Mesendoderm (in vitro differentiated cells): ENCODE measurements at places on chromosomes 16 and 17.
A peak's percentile ranks its signal among the peaks of the same experiment; 100 is the strongest.

DNA sequence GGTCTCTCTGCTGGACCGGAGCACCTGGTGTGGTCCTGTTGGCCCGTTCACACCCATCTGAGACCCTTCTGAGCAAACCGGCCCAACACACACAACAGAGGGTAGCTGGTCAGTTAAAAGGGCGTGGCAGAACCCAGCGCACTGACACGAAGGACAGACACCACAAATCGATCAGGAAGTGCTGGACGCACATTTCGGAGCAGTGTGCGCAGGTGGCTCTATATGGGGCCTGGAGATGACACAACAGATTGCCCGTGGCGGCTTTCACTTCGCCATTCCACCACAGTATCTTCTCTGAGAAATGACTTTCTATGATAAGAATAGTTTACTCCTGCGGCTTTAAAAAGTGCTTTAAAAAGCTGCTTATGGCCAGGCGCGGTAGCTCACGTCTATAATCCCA, 12.5 kb downstream of the CCDC57 start:
- H3K36me3 ChIP-seq, result no peaks in the 10 kb centered on the region
- H3K27me3 ChIP-seq, result no peaks in the 10 kb centered on the region
- DNase-seq, result no peak
- H3K4me3 ChIP-seq, result no peak overlapping the region

DNA sequence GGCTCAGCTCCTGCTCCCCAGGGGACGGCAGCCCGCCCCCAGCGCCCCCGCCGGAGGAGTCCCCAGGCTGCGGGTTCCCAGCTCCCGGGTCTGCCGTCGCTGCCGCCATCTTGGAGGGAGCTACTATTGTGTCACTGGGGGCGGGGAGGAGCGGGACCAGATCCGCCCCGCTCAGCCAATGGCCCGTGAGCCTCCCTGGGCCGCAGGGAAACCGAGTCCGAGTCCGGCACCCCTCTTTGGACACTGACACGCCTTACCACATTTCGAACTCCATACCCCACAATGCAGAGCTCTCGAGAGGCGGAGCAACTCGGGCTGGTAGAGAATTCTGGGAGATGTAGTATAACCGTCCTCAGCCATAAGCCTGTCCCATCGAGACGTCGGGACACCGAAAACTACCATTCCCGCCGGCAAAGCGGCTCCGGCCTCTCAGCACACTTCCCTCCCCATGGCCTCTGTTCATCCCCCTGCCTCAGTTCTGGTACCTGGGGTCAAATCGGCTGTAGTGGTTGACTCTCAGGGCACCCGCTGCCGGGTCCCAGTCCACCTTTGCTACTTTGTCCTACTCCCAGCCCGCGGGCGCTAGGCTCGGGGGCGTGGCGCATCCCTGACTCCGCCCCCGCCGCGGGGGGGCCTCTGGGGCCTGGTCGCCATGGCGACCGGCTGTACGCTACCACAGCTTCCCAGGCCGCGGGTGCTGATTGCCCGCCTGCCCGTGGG, at the start of the genes RANBP10 and TSNAXIP1:
Gene RANBP10 (minus strand): TSS at position 133 of the 720 bp plus-strand sequence. CDS start 24 bp downstream, at position 109.
Gene TSNAXIP1 (plus strand): TSS at position 462 of the 720 bp plus-strand sequence. CDS start 261 bp downstream, outside the sequence.
- no peaks in the 10 kb centered on the region for H3K27me3 ChIP-seq
- peak within 1 kb of the TSS; percentile 98 for H3K4me3 ChIP-seq
- H3K27ac ChIP-seq, result no peak within 1 kb of the TSS
- H3K4me1 ChIP-seq, result peaks cover 1% of the 10 kb centered on the region
- peak; percentile 100 for DNase-seq

DNA sequence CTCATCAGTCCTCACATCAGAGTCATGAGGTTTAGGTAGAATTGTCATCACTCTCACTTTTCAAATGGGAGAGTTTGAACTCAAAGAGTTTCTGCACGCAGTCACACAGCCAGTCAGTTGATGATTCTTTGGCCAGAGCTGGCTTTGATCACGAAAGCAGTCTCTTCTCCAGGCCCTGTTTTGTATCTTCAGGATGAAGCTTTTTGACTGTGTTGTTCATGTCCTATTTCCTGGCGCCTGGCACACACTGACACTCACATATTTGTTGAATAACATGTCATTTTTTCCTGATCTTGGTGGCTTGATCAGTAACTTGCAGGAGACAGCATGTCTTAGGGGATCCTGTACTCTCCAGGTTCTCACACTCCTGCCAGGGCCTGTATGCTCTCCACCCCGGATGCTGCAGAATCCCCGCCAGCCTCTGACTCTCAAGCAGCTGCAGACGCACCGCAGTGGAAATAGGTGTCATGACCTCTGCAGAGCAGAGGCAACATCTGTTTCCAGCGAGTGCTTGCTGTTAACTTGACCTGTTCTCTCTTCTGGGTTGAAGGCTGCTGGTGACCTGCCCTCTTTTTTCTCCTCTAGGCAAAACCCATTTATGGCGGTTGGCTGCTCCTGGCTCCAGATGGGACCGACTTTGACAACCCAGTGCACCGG, 33.0 kb downstream of the MPRIP start:
- H3K27me3 ChIP-seq, result no peaks in the 10 kb centered on the region
- H3K4me3 ChIP-seq, result no peak overlapping the region
- peaks cover 5% of the 10 kb centered on the region for H3K36me3 ChIP-seq
- no peak for DNase-seq
- peaks cover 2% of the 10 kb centered on the region for H3K4me1 ChIP-seq
- no peak overlapping the region for H3K27ac ChIP-seq

GRCh38 chr16:5042574-5043171, 8.9 kb upstream of the NAGPA start:
- H3K4me3 ChIP-seq, result no peak overlapping the region
- H3K27ac ChIP-seq, result no peak overlapping the region
- no peaks in the 10 kb centered on the region for H3K27me3 ChIP-seq
- no peaks in the 10 kb centered on the region for H3K4me1 ChIP-seq

- H3K4me1 ChIP-seq, result peaks cover under 1% of the 10 kb centered on the region
- no peaks in the 10 kb centered on the region for H3K36me3 ChIP-seq
- DNase-seq, result no peak
Observed at GRCh38 chr16:10168258-10168657, 14.0 kb downstream of the GRIN2A start.

DNA sequence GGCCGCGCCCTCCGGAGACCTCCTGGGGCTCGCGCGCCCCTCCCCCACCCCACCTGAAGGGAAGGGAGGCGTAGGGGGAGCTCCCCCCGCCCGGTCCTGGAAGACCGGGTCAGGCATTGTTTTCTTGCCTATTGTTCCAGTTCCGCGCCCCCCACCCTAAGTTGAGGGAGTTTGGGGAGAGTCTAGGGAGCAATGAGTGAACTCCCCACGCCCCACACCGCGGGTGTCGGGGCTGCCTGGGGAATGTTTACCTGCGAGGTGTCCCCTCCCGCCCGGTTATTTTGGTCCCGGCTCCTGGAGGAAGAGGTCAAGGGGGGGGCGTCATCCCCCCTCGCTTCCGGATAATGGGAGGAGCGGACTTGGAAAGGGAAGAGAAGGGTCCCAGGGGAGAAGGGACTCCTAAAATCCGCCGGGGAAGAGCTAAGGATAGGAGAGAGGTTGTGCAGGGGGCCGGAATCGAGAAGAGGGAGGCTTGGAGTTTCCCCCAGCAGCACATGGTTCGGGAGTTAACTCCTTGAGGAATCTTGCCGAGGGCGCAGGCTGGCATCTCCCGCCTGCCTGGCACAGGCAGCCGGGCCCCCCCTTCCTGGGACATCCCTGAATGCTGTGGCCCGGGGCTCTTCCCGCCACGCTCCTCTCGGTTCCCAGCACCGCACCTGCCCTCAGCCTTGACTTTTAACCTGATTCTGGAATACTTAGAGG, 881 bp downstream of the MLLT6 start:
- H3K36me3 ChIP-seq, result no peaks in the 10 kb centered on the region
- peak overlapping the region; percentile 38 for H3K27ac ChIP-seq
- H3K4me3 ChIP-seq, result peak overlapping the region; percentile 55
- H3K4me1 ChIP-seq, result peaks cover 9% of the 10 kb centered on the region
- peaks cover 10% of the 10 kb centered on the region for H3K27me3 ChIP-seq

DNA sequence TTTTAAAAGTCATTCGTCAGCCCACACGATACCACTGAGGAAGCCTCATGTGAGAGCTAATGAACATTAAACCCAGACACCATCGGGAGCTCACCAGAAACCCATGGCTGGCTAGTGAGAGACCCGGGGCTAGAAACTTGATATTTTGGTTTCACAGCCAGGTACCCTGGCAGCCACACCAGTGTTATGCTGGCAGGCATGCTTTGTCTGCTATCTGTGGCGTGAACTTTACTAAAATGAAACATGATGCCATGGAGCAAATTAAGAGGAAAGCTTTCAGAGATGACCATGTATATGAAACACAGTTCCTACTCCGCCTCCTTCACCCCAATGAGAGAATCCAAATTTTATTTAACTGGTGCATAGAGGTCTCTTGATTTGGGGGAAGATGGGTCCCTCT, 291.2 kb downstream of the IRX3 start:
- no peak overlapping the region for H3K4me3 ChIP-seq
- no peak for DNase-seq
- no peaks in the 10 kb centered on the region for H3K27me3 ChIP-seq
- no peaks in the 10 kb centered on the region for H3K36me3 ChIP-seq
- peaks cover 13% of the 10 kb centered on the region for H3K4me1 ChIP-seq
- H3K27ac ChIP-seq, result no peak overlapping the region

- H3K4me3 ChIP-seq, result no peak overlapping the region
- no peaks in the 10 kb centered on the region for H3K4me1 ChIP-seq
- H3K36me3 ChIP-seq, result no peaks in the 10 kb centered on the region
- no peaks in the 10 kb centered on the region for H3K27me3 ChIP-seq
- H3K27ac ChIP-seq, result no peak overlapping the region
Observed at GRCh38 chr17:65158041-65158440, 20.9 kb downstream of the RGS9 start.

DNA sequence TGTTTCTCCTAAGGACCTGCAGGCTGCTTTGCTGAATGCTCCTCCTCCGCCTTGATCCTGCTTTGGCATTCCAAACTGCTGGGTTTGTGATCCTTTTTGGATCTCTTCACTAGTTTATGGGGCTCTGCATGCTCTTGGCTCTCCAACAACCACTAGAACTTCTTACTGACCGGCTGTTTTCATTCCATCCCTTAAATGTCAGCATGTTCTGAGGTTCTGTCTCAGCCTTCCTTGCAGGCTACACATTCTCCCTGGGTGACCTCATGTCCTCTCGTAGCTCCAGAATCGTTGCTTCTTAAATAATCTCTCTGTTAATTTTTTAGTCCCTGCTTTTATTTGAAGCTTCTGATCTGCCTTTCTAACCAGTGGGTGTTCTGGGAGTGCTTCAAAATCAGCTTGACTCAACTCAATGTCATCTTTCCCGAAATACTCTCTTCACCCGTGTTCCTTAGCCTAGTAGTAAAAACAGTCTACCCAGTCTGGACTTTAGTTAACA, 119.0 kb upstream of the HS3ST2 start:
- H3K4me1 ChIP-seq, result no peaks in the 10 kb centered on the region
- H3K4me3 ChIP-seq, result no peak overlapping the region
- peak; percentile 53 for DNase-seq
- H3K27ac ChIP-seq, result no peak overlapping the region

GRCh38 chr17:62882878-62883277, 74.8 kb upstream of the MARCHF10 start:
- no peak overlapping the region for H3K27ac ChIP-seq
- no peak overlapping the region for H3K4me3 ChIP-seq
- DNase-seq, result no peak
- H3K4me1 ChIP-seq, result no peaks in the 10 kb centered on the region

- no peaks in the 10 kb centered on the region for H3K27me3 ChIP-seq
- no peak overlapping the region for H3K4me3 ChIP-seq
- H3K27ac ChIP-seq, result no peak overlapping the region
- H3K4me1 ChIP-seq, result no peaks in the 10 kb centered on the region
- no peaks in the 10 kb centered on the region for H3K36me3 ChIP-seq
Observed at GRCh38 chr16:53528797-53529196, 25.8 kb upstream of the AKTIP start.

DNA sequence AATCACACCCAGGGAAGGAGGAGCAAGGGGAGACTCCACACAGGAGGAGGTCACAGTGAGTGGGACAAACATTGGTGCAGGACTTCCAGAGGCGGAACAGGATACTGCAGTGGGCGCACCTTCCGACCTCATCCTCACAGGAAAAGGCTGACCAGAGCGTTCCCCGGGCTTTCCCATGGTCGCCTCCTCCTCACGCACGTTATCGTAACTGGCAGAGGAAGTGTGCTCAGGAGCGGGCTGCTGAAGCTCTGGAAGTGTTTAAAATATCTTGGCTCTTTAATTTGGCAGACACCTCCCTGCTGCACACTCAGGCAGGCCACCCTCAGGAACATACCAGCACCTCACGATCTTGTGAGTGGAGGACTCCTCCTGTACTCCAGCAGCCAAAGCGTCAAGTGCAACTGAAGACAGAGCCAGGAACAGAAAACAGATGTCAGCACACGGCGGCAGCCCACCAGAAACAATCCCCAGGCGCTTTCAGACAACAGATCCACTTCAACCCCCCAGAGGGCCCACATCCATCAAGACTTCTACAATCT, 17.5 kb downstream of the FANCA start:
- H3K4me3 ChIP-seq, result no peak overlapping the region
- H3K27me3 ChIP-seq, result no peaks in the 10 kb centered on the region
- no peak for DNase-seq
- H3K4me1 ChIP-seq, result no peaks in the 10 kb centered on the region
- peaks cover 21% of the 10 kb centered on the region for H3K36me3 ChIP-seq

DNA sequence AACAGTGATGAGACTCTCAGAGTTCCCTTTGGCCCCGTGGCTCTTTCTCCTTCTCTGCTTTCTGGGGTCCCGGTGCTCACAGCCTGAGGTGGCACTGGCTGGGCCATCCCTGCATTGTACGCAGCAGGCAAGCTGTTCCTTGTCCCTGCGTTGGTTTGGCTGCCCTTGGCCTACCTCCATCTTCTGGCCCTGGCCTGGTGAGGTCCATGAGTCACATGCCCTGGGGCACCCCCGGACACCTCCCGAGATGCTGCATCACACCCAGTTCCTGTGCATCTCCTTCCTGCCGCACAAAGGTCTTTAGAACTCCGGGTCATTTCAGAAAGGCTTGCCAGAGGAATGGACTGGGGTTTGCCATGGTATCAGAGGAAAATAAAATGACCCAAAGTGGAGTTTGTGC, 9.5 kb downstream of the SULT1A2 start:
- H3K36me3 ChIP-seq, result no peaks in the 10 kb centered on the region
- DNase-seq, result no peak
- H3K27me3 ChIP-seq, result no peaks in the 10 kb centered on the region
- no peak overlapping the region for H3K27ac ChIP-seq

DNA sequence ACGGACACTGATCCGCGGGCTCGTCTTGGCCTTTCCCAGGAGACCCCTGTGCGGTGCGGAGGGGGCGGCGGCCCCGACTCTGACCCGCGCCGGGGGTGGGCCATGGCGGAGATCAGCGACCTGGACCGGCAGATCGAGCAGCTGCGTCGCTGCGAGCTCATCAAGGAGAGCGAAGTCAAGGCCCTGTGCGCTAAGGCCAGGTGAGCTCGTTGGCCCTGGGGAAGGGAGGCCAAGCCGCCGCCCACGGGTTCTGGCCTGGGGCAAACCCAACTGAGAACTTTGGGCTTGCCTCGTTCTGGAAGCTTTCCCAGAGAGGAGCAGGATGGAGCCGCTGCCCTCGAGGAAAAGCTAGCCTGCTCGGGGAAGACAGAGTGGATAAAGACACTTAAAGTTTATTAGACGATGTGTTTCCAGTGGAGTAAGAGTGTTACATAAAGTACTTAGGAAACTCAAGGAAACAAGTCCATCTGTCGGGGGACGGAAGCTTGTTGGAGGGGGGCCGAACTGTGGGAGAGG, 540 bp downstream of the PPP4C start:
- H3K27ac ChIP-seq, result peak overlapping the region; percentile 25
- H3K4me3 ChIP-seq, result peak overlapping the region; percentile 97
- peaks cover 13% of the 10 kb centered on the region for H3K36me3 ChIP-seq
- no peak for DNase-seq
- peaks cover 2% of the 10 kb centered on the region for H3K4me1 ChIP-seq
- no peaks in the 10 kb centered on the region for H3K27me3 ChIP-seq

- no peak overlapping the region for H3K4me3 ChIP-seq
- no peaks in the 10 kb centered on the region for H3K27me3 ChIP-seq
- no peak overlapping the region for H3K27ac ChIP-seq
Observed at GRCh38 chr16:75398333-75398732, 35.0 kb downstream of the CFDP1 start.
